ENCODE measurements at places on chromosomes 12 and 14.

DNA sequence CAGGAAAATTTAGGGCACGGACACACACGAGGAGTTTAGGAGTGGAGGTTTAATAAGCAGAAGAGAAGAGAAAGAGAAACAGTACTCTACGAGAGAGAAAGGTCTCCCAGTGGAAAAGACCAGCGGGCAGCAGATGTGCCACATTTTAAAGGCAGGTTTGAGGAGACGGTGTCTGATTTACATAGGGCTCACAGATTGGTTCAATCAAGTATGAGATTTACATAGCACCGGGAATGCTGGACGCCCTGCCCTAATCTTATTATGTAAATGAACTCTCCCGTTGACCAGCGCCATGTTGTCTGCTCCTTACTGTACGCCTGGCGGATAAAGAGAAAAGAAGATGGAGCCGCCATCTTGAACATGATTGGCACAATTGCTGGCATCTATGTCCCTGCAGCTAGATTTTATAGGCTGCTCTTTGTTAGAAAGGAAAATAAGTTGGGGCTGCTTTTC lies 17.9 kb downstream of the NFKBIA start:
- DNase-seq, result no peak

- no peak for DNase-seq
These were observed 411.7 kb downstream of the TMEM117 start for GRCh38 chr12:44247588-44247987.

GRCh38 chr14:95323917-95324316 lies 4.2 kb upstream of the CLMN start:
- no peak for DNase-seq

GRCh38 chr12:28770322-28770721 lies 378.8 kb upstream of the FAR2 start:
- DNase-seq, result no peak

DNA sequence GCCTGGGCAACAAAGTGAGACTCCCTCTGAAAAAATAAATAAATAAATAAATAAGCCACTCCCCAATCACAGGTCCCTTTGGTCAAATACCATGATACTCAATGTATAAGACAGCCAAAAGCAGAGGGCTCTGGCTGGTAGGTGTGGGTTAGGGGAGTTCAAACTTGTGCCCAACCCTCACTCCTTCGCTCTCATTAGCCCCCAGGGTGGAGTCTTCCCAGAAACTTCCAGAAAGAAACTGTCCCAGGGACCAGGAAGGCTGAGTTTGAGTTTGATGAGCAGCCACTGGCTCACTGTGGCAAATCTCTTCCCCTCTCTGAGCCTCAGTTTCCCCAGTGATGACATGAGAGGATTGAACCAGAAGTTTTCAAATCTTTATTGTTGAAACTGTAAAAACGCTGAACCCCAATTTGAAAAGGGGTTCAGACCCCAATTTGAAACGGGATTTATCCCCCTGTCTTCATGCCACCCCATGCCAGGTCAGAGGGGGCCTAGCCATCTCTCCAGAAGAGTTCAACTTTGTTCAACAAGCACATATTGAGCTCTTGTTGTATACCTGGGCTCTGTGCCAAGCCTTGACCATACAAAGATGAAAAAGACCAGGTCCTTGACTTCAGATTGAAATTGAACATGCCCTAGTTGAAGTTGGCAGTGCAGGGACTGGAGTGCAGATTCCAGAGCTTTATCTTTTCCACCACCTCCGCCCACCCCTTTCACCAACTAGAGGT lies 9.1 kb upstream of the FAM222A start:
- no peak for DNase-seq

DNA sequence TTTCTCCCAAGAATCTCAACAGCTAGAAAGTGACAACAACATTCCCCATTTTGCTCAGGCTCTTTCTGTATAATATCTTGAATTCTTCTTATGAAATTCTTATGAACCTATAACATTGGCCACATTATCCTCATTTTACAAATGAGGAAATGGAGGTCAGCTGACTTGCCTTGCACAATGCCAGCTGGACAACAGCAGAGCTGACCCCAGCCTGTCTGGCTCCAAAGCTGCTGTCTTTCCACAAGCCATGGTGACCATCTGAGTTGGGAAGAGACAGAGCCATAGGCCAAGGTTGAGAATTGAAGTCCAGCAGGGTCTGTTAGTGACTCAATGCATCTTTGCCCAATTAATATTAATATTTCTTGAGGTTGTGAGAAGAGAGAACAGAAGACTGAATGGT lies 87.3 kb downstream of the KSR2 start:
- no peak for DNase-seq

DNA sequence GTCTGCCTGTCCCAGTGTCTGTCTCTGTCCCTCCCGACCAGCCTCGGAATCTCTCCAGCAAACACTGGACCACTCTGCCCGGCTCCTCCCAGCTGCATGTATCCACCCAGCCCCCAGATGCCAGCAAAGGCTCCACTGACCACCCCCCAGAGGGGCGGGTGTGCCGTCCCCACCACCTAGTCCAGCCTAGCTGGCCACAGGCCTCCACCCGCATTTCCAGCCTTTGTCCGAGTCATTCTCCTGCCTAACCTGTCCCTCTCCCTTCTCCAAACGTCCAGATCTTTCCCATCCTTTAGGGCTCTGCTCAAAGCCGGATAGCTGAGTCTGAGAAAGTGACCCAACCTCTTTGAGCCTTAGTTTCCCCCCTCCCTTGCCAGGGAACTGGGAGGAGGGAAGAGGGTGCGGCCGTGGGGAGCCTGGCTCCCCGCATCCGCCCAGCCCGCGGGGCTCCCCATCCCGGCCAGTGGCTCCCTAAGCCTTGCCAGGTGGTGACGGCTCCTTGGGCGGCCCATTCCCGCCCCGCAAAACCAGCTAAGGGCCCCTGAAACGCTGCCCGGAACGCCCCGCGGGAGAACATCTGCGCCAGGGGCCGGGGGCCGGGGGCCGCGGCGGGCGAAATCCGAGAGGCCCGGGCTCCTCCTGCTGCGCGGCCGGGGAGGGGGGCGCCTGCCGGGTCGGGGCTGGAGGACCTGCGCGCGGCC lies 34.6 kb upstream of the ANKRD9 start:
- DNase-seq, result no peak

- DNase-seq, result no peak
These were observed 6.6 kb upstream of the SMIM10L1 start for GRCh38 chr12:11164384-11164783.

DNA sequence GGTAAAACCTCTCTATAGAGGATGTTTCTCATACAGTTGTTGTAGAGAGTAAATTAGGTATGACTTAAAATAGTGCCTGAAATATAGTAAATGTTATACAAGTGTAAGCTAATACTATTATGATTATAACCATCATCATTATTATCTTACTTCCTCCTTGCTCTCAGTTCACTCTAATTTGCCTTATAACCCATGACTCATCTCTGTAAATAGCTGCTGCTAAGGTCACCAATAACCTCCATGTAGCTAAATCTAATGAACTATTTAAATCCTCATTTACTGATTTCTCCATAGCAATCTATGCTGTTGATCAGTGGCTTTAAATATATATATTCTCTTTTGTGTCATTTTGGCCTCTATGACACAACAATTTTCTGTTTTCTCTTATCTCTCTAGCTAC lies 109.6 kb downstream of the RMST start:
- no peak for DNase-seq

GRCh38 chr14:77088219-77088618 lies 9.8 kb upstream of the CIPC start:
- DNase-seq, result no peak

GRCh38 chr12:76144245-76144549 lies 59.7 kb upstream of the NAP1L1 start:
- DNase-seq, result peak; percentile 9

DNA sequence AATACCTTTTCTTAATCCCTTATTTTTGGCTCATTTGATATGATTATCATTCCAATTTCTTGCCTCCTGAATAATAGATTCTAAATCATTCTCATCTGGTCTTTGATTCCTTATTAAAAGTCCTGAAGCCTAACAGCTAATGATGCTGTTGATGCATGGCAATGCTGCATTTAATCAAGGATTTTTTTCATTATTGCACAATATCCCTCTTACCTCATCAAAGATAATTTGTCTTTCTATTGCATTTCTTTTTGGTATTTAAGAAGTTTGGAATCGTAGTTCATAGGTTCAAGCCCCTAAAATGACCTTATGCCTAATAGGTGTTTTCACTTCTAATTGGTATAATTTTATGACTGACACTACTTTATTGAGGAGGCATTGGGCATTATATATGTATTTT lies 648.2 kb upstream of the STXBP6 start:
- DNase-seq, result no peak

DNA sequence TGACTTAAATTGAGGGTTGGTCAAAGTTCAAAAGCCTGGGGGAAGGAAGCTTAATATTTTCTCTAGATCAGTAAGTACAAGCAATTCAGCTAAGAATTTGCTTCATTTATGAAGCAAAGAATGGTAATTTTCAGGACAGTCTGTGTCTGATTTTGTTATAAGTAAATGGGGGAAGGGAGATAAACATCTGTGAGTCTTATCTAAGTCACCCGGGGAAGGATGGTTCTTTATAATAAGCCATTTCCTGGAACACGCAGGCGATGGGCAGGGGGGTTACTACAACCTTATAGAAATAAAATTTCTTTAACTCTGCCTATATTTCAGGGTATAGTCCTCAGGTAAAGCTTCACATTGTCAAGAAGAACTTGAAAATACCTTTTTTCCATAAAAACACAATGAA lies 42.9 kb downstream of the HELB start:
- no peak for DNase-seq

GRCh38 chr12:68446901-68447796 lies 115.0 kb upstream of the MDM1 start:
- no peak for DNase-seq

- peak; percentile 59 for DNase-seq
These were observed 22.3 kb downstream of the GALNT6 start for GRCh38 chr12:51368640-51369517.

GRCh38 chr12:130316251-130316650 lies 21.4 kb upstream of the PIWIL1 start:
- DNase-seq, result no peak

DNA sequence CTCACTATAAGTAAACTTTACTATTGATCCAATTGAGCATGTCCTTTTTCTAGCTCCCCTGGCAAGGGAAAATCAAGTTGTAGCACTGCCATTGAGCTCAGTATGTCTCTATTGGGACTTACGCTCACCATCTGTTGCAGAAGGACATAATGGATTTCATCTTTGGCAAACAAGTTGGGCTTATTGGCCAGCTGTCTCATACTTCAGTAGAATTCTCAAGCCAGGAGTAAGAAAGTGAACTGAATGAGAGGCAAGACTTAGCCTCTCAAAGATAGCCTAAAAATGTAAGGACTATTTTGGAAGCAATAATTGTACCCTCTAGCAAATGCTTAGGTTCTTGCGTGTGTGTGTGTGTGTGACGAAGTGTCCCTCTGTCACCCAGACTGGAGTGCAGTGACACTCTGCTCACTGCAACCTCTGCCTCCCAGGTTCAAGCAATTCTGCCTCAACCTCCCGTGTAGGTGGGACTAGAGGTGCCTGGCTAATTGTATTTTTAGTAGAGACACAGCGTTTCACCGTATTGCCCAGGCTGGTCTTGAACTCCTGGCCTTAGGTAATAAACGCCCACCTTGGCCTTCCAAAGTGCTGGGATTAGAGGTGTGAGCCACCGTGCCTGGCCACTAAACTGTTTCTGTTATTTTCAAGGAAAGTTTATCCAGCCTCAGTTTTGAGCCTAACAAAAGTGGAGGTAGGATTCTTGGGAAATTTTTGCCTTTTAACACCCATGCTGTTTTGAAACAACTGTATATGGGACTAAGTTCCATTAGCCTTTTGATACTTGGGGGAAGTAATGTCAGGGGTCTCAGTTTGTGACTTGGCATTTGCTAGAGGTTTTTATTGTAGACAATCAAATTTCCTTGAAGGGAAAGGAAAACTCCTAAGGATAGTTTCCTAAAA lies 7.0 kb downstream of the HNRNPA1 start:
- DNase-seq, result no peak

DNA sequence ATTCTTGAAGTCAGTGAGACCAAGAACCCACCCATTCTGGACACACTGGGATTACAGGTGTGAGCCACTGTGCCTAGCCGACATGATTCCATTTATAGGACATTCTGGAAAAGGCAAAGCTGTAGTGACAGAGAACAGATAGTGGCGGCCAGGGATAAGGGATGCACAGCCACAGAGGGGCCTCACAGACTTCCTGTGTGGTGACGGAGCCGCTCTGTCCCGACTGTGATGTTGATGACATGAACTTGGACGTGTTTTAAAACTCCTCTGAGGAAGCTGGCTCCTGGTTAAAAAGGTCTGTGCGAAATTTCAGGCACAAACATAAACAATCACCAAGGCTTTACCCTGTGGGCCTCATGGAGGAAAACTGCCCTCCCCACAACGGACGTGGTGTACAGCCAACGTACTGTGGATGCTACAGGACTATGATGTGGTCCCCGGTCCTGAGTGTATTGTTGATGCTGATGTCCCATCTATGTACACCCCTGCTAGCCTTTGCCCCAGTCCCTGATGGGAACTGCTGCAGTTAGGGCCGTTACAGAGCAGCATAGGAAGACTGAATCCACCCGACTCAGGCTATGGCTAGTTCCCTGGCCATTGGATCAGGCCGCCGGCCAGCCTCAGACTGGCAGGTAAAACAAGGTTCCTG lies 15.9 kb downstream of the ZNF605 start:
- DNase-seq, result no peak

DNA sequence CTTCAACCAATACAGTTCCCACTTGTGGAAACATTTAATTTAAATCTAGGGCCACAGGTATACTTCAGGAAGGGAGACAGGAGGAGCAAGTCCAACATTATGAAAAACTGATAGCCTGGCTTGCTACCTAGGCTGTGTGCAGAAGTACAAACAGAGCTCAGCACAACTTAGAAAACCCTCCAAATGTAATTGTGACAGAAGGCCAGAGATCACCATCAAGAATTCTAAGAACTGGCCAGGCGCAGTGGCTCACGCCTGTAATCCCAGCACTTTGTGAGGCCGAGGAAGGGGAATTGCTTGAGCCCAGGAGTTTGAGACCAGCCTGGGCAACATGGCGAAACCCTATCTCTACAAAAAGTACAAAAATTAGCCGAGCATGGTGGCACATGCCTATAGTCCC lies 14.1 kb downstream of the ATP2B1 start:
- DNase-seq, result no peak

DNA sequence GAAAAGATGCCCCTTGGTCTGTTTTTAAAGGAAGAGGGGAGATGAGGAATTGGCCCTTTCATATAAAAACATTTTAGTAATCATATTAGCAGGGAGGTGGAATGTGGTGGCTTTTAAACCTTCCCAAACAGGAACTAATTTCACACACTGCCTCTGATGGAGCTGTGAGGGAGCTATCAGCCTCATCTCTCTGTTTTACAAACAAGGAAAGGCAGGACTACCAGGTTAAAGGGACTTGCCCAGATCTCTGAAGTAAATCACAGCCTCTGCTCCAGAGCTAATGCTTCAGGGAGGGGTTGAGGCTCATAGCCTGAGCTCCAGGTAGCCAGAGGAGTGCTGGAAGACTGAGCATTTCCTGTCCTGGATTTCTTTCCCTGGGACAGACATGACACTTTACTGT lies 1.1 kb upstream of the BMP4 start:
- no peak for DNase-seq

- no peak for DNase-seq
These were observed 191.6 kb downstream of the CRADD start for GRCh38 chr12:93868771-93869170.

- DNase-seq, result no peak
These were observed 358.6 kb downstream of the EGLN3 start for GRCh38 chr14:33592297-33592696.

All from stimulated activated CD8-positive, alpha-beta memory T cell treated with anti-CD3 and anti-CD28 coated beads, Interleukin-4, amount 100 ng/mL, for 1 hour (primary cell).